ENCODE measurements at places on chromosomes 2 and 18.

GRCh38 chr2:239324456-239324855, 76.4 kb downstream of the HDAC4 start:
- H3K27ac ChIP-seq, result no peak overlapping the region
- peaks cover 54% of the 10 kb centered on the region for H3K4me1 ChIP-seq
- H3K36me3 ChIP-seq, result no peaks in the 10 kb centered on the region
- peak; percentile 44 for DNase-seq
- H3K4me3 ChIP-seq, result no peak overlapping the region

DNA sequence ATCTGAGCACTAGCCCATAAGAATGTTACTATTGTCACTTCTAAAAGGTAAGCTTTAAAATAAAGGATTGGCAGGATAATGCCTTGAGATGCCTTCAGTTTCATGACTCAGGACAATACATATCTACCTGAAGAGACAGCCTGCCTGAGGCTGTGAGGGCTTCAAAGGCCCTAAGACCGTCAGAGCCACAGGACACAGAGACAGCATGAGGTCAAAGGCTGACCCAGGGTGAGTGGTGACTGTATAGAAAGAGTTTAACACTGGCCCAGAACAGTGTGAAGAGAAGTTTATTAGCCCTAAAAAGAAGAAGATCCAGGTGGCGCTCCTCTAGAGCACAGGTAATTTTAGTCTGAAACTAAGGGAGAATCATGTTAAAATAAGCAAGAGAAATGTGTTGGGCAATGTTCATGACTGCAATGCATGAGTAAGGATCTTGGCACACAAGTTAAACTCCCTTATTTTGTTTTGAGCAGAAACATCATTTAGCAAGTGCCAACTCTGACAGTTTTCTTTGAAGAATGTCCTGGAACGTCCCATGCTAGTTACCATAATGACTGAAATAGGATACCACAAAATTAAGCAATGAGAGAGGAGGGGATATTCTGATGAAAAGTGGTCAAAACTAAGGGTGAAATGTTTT, 78.1 kb upstream of the FAM110C start:
- H3K4me3 ChIP-seq, result no peak overlapping the region
- H3K27me3 ChIP-seq, result no peaks in the 10 kb centered on the region
- no peaks in the 10 kb centered on the region for H3K36me3 ChIP-seq
- peaks cover 6% of the 10 kb centered on the region for H3K4me1 ChIP-seq
- H3K27ac ChIP-seq, result no peak overlapping the region

DNA sequence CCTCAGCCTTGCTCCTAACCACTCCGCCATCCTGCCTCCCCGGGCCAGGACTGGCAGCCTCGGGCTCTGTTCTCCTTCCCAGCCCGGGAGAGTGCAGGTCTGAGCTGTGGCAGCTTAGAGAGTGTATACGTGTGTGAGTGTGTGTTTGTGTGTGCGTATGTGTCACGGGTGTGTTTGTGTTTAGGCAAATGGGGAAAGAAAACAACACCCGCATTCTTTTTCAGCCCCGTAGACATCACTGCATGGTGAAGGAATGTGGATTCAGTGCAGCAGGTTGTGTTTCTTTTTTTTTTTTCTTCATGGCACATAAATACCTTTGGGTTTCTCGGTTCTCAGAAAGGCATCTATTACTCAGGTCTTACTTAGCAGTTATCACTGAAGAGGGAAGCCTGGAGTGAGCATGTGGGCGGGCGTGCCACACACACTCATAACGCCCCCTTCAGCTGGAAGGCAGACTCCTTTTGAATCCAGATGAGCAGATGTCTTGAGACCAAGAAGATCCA, 44.2 kb downstream of the GLI2 start:
- peaks cover 61% of the 10 kb centered on the region for H3K4me1 ChIP-seq
- no peak overlapping the region for H3K4me3 ChIP-seq
- no peaks in the 10 kb centered on the region for H3K36me3 ChIP-seq
- H3K27ac ChIP-seq, result peak overlapping the region; percentile 44
- DNase-seq, result no peak

DNA sequence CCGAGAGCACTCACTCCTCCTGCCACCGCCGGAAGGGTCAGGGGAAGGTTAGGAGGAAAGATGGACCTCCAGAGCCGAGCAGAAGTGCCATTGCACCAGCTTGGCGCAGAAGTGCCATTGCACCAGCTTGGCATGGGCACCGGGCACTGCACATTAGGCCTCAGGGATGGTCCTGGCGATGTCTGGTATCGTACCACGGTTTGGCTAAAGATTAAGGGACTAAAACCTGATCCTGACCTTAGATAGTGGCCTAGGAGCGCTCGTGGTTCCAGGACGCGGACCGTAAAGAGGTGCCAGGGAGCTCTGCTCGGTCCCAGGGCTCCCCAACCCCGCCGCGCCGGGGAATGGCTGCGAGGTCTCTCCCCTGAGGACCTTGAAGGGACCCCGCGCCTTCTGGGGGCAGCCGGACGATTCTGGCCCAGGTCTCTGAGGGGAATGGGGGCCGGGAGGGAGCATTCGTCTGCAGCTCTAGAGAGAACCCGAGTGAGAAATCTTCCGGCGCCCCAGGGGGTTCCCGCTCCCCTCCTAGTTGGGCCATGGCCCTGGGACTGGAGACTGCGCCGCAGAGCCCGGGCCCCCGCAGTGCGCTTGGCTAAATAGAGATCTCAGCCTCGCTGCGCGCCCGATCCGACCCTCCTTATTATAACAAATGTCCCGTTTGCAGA, 1.8 kb downstream of the PAX8 start:
- DNase-seq, result no peak
- peaks cover 27% of the 10 kb centered on the region for H3K4me1 ChIP-seq
- H3K4me3 ChIP-seq, result peak overlapping the region; percentile 23
- H3K27me3 ChIP-seq, result peaks cover 69% of the 10 kb centered on the region
- no peak overlapping the region for H3K27ac ChIP-seq

GRCh38 chr18:59744271-59744721, 47.1 kb upstream of the CCBE1 start:
- H3K4me3 ChIP-seq, result no peak overlapping the region
- no peak overlapping the region for H3K27ac ChIP-seq
- H3K27me3 ChIP-seq, result no peaks in the 10 kb centered on the region
- no peaks in the 10 kb centered on the region for H3K4me1 ChIP-seq

Data from suprapubic skin (tissue), 4 donors.